B cell (primary cell): ENCODE measurements at places on chromosomes 1 and 21. TPM values are rescaled to one million over a fixed set of nuclear protein-coding genes. Genes with fewer than 3 reads are reported as not detected.

GRCh38 chr21:33256019-33256418 lies 10.1 kb upstream of the IL10RB start:
- no peak overlapping the region for H3K4me3 ChIP-seq
- no peak overlapping the region for H3K27ac ChIP-seq
- no peak for DNase-seq
- peaks cover 76% of the 10 kb centered on the region for H3K36me3 ChIP-seq
- H3K27me3 ChIP-seq = no peaks in the 10 kb centered on the region
- H3K4me1 ChIP-seq = no peaks in the 10 kb centered on the region

- H3K27me3 ChIP-seq = no peaks in the 10 kb centered on the region
- no peak overlapping the region for H3K4me3 ChIP-seq
- no peak overlapping the region for H3K27ac ChIP-seq
- DNase-seq = no peak
These were observed 27.7 kb upstream of the SLC5A9 start for GRCh38 chr1:48194801-48195200.

GJB5 gene
- not detected in 2 replicates for total RNA-seq

GRCh38 chr1:116268211-116268610 lies 104.8 kb upstream of the ATP1A1 start:
- H3K4me1 ChIP-seq = no peaks in the 10 kb centered on the region
- H3K27me3 ChIP-seq = no peaks in the 10 kb centered on the region
- H3K27ac ChIP-seq = no peak overlapping the region
- no peak overlapping the region for H3K4me3 ChIP-seq
- DNase-seq = no peak

GRCh38 chr1:97123717-97124431 lies 402.3 kb downstream of the PTBP2 start:
- no peaks in the 10 kb centered on the region for H3K27me3 ChIP-seq
- no peak overlapping the region for H3K4me3 ChIP-seq
- no peak overlapping the region for H3K27ac ChIP-seq
- no peaks in the 10 kb centered on the region for H3K4me1 ChIP-seq
- H3K36me3 ChIP-seq = no peaks in the 10 kb centered on the region
